ENCODE measurements at places on chromosomes 2 and 18.

DNA sequence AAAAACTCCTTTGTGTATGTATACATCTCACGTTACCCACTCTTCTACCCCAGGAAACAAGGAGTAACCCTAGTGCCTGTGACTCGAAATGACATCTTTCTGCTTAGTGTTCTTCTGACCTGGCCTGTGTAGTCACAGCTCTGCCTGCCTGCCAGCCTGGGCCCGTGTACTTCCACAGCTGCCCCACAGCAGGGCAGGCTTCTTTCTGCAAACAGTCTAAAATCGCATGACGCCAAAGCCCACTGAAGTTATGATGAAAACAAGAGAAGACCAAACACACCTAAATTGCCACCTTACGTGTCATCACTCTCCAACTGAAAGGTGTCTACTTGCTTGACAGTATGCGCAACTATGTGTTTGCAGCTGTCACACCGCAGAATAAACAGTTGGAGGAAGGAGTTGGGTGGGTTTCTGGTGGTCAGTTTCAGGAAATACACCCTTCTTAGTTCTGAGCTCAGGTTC is 1.5 kb downstream of the GAREM1 start:
- no peak for DNase-seq

DNA sequence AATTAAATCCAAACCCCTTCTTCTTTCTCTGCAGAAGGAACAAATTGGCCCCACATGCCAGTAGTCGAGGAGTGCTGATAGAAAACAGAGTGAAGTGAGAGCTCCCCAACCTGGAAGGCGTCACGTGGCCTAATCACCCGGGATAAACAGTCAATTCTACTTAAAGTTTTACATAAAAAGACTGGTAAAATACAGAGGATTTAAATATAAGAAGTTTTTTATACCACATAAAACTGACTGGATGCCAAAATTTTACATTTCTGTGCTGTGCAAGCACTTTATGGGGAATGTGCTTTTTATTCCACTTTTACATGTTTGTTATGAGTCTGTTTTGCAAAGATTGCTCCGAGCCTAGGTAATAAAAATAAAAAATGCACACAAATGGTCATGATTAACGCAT is 1586.8 kb upstream of the ACVR2A start:
- no peak for DNase-seq

GRCh38 chr2:195722075-195722474 is 65.0 kb downstream of the SLC39A10 start:
- no peak for DNase-seq

- no peak for DNase-seq
Observed at GRCh38 chr2:10575609-10576280, 114.0 kb downstream of the NOL10 start.

GRCh38 chr2:98025481-98026037 is 29.8 kb upstream of the TMEM131 start:
- DNase-seq = no peak

DNA sequence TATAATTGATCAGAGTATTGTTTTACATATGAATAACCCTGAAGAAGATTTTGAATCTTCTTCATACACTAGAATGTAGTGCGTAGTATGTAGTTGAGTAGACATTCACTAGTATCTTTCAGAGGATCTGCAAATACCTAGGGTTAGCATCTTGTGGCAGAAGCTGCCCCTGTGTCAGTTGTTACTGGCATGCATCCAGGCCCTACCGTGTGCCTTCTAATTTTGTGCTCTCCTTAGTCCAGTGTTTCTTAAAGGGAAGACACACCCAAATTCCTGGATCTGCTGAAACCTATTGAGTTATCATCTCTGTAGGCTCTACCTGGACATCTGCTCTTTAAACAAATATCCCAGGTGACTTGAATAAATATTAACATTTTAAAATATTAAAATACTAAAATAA is 99.7 kb upstream of the SERTAD2 start:
- no peak for DNase-seq

DNA sequence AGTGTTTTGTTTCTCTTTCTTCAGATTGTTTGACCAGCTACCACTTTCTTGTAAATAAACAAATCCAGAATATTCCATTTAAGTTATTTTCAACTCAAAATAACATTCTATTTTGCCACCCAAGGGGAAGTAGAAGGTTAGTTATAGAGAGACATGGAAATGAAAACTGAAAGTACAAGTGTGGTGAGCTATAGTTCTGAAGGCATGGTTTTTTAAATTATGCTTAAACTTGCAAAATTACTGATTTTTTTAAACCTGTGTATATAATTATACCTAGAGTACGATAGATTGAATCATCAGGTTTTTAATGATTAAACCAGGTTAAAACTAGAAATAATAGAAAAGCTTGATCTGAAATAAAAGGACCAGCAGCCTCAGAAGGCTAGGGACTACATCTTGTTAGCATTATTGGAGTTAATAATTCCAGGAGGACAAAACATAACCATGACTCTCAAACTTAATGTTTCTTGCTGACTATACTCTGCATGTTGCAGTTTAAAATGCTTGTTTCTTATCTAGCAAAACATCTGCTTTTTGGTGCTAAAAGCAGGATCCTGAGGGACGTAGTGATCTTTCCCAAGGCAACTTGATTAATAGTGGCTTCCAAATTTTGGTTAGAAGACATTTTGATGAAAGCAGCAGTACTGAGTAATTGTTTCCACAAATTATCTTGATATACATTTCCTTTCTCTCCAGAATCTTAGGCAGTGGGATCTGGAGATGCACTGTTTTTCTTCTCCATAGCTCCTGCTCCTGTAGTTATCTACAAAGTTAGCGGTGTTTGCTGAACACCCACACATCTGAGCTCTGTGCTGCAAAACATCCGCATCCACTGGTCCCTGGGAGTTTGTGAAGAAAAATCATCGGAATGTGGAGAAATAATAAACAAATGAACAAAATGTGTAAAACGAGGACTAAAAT is 327.2 kb upstream of the PKDCC start:
- DNase-seq = no peak

DNA sequence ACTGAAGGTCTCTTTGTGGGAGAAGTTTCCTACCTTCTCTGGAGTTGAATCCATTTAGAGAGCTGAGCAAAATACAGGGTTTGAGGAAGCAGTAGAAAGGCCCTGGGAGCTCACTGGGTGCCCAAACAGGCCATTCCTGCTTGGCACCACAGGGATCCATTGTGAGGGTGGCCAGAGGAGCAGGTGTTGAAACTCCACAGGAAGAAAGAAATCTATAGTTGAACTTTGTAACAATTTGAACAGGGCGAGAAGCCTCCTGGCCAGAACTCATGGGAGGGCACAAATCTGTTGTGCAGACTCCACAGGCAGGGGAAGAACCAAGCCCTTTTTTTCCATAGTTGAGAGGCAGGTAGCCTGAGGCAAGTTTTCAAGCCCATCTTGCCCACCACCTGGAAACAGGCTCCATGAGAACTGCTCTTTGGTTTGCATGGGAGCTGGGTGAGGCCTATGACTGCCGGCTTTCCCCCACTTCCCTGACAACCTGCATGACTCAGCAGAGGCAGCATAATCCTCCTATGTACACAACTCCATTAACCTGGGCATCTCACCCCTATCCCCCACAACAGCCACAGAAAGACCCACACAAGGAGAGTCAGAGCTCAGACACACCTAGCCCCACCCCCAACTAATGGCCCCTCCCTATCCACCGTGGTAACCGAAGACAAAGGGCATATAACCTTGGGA is 1053.0 kb downstream of the TSN start:
- no peak for DNase-seq

GRCh38 chr18:68215931-68216330 is 499.0 kb downstream of the TMX3 start:
- no peak for DNase-seq
